ENCODE measurements at places on chromosomes 4 and X.

GRCh38 chr4:74282926-74283325 is 25.3 kb upstream of the EPGN start:
- DNase-seq = no peak

DNA sequence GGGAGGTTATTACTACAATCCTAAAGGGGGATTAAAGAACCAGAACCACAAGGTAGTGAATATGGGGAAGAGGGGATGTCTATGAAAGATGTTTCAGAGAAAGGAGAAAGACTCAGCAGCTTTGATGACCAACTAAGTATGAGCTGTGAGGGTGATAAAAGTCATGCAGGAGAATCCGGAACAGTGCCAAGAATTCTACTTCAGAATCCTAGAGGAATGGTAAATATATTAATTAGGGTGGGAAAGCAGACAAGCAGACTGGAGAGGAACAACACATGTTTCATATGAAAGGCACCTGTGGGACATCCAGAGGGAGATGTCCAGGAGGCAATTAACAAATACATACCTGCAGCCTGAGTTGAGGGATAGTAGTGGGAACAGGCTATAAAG is 642.2 kb upstream of the DIPK2B start:
- no peak for DNase-seq

GRCh38 chrX:78383594-78383993 is 56.2 kb upstream of the CYSLTR1 start:
- no peak for DNase-seq

- no peak for DNase-seq
Observed at GRCh38 chr4:137583671-137584070, 51.4 kb upstream of the PCDH18 start.

DNA sequence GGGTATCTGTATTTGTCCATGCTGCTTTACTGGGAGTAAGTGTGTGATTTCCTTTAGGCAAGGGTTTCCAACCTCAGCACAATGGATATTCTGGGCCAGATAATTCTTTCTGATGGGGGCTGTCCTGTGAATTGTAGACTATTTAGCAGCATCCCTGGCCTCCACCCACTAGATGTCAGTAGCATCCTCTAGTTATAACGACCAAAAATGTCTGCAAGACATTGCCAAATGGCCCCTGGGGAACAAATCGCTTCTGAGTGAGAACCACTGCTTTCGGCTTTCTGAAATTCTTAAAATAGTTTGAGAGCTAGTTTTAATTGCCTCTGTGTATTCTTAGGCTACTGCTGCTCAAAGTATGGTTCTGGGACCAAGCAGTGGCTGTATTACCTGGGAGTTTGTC is 81.2 kb upstream of the GPM6B start:
- DNase-seq = no peak

- DNase-seq = no peak
Observed at GRCh38 chrX:118220509-118220908, 103.9 kb upstream of the KLHL13 start.

- DNase-seq = no peak
Observed at GRCh38 chr4:155966731-155967395, 13.2 kb upstream of the CTSO start.

GRCh38 chr4:68404153-68404552 is 43.1 kb upstream of the TMPRSS11E start:
- no peak for DNase-seq

DNA sequence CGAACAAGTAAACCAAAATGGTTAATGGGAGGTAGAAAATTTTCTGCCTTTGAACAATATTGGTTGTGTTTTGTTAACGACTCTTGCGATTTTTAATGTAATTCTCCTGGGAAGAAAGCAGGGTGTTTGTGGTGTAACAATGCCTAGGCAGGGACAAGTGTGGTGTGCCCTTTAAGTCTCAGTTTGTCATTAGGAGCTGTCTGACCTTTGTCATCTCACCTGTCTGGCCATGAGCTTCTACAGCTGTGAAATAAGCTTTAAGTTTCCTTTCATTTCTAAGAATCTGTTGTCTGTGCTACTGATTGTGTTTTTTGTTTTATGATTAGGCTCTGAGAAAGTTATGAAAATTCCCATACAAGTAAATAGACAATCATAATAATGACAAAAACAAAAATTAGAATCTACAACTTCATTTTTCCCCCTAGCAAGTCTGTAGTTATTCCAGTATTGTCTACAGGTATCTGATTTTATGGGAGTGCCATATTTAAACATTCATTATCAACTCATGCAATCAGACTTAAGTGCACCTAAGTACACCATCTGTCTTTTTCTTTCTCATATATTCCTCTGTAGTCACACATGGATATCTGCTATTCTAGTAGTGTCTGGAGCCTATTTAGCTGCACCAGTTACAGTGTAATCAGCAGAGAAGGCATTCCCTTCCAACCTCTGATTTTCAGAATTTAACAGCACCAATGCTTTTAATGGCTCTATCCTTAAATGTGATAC is 203.5 kb downstream of the PPARGC1A start:
- no peak for DNase-seq

- DNase-seq = no peak
Observed at GRCh38 chr4:98746530-98746929, 88.1 kb upstream of the TSPAN5 start.

GRCh38 chrX:53163436-53163835 is 61.6 kb downstream of the KDM5C start:
- DNase-seq = no peak

GRCh38 chrX:68332201-68332731 is 101.0 kb downstream of the OPHN1 start:
- no peak for DNase-seq

DNA sequence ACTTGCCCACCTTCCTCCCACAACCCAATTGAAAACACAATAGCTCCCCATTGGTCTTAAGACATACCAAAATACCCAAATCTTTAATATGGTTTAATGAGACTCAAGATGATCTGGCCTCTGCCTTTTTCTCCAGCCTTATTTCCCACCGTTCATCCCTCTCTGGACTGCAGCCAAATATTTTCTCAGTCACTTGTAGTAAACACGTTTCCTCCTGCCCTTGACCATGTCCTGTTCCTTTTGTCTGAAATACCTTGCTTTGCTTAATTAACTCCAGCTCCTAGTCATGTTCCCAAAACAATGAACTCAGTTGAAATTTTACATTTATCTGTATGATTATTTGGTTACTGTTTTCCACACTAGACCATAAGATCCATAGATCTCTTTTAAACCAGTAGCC is 8.4 kb upstream of the NUP54 start:
- no peak for DNase-seq

DNA sequence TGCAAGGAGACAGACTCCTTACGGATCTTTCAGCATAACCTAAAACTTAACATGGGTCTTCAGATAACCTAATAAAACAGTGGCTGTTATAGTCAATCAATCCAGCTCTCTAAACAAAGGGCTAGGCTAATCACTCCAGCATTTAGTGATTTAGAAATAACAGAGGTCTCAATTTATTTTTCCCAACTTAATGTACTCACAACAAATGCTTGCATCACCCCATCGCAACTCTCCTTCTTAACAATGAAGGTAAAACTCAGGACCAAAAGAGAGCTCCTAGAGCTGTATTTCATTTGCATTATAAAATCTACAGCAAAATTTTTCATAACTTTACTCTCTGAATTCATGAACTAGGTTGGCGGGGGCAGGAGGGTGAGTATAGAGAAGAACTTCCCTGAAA is 1.1 kb downstream of the LIN54 start:
- no peak for DNase-seq

GRCh38 chrX:129230168-129230567 is 293.1 kb downstream of the SMARCA1 start:
- no peak for DNase-seq

GRCh38 chrX:154355094-154355775 is 19.2 kb downstream of the FLNA start:
- DNase-seq = no peak
